ENCODE measurements at places on chromosomes 13 and 19. TPM values are rescaled to one million over a fixed set of nuclear protein-coding genes. Genes with fewer than 3 reads are reported as not detected.

- DNase-seq: no peak
Measured at GRCh38 chr13:87234981-87235380, 436.2 kb upstream of the SLITRK5 start.

DNA sequence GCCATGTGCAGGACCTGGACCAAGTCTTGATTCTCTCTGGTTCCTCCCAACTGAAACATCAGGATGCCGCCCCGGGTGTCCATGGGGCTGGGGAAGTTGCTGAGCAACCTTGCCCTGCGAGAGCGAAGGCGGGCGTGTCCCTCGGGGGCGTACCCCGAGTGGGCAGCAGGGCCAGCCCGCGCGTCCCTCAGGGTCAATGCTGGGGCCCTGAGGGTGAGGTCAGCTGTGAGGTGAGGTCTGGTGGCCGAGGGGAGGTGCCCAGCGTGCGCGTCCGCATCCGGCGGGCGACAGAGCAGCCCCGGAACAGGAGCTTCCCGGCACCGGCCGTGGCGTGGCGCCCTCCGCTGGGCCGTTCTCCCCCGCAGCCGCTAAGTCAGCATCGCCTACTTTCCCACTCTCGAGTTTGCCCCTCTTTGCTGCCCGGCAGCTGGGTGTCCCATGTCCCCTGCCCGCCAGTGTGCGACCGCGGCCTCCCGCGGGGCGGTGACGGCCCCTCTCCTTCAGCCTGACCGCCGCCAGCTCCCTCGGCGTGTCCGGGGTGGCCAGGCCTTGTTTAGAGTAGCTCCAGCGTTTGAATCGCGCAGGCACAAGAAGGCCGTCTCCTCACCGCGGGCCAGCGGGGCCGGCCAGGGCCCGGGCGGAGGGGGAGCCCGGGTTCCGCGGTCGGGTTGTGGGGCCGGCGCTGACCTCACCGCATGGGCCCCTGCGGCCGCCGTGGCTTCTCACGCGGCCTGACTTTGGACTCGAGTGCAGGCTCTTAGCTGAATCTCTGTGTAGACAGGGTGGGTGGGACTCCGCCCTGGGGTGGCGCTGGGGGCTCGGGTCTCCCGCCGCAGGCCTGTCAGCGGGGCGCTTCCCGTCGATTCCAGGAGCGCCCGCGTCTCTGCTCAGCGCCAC lies 33.0 kb downstream of the GJA3 start:
- DNase-seq: peak; percentile 4

- peak; percentile 39 for DNase-seq
Measured at GRCh38 chr19:53424968-53425597, 6.7 kb upstream of the ZNF761 start.

GRCh38 chr13:95552539-95553441 lies at the start of gene CLDN10:
Gene CLDN10, plus strand, starts transcription at chr13:95552720. Its CDS starts 34 bp downstream, at chr13:95552754.
- no peak for DNase-seq

DNA sequence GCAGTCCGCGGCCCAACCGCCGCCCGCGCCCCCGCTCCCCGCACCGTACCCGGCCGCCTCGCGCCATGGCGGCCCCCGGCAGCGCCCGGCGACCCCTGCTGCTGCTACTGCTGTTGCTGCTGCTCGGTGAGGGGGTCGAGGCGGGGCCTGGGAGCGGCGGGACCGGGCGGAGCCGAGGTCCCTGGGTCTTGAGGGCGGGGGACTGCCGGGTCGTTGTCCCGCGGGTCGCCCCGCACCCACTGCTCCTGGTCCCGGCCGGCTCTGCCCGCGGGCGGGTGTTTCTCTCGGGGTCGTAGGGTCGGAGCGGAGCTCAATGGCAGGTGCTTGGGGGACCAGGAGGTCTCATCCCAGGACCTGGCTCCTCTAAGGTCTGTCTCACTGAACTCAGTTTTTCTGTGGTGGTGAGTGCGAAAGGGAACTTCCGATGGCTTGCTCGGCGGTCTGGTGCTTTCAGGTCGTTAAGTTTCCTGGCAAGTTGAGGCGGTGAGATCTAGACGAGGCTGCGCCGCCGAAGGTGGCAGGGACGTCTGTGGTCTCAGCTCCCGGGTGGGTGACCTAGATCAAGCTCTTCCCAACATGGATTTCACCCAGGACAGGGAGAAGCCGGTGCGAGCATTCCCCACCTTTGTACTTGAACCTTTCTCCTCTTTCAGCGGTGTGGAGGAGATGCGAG lies 467 bp downstream of the LAMP1 start:
- DNase-seq: peak; percentile 37

GRCh38 chr13:73401769-73402168 lies 343.0 kb downstream of the KLF5 start:
- no peak for DNase-seq

- DNase-seq: no peak
Measured at GRCh38 chr13:51613535-51613934, 29.3 kb downstream of the WDFY2 start.

DNA sequence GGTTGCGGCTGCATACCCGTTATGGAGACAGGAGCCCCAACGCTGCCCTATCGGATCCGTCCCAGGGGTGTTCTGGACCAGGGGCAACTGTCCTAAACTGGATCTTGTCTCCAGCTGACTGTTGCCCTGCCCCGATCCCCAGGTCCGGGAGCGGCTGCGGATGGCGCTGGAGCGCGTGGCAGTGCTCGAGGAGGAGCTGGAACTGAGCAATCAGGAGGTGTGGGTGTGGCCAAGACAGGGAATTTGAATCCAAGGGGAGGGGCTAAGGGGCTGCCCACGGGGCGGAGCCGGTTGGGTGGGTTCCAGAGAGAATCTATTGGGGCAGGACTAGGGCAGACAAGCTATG lies 9.9 kb downstream of the PPFIA3 start:
- no peak for DNase-seq

DNA sequence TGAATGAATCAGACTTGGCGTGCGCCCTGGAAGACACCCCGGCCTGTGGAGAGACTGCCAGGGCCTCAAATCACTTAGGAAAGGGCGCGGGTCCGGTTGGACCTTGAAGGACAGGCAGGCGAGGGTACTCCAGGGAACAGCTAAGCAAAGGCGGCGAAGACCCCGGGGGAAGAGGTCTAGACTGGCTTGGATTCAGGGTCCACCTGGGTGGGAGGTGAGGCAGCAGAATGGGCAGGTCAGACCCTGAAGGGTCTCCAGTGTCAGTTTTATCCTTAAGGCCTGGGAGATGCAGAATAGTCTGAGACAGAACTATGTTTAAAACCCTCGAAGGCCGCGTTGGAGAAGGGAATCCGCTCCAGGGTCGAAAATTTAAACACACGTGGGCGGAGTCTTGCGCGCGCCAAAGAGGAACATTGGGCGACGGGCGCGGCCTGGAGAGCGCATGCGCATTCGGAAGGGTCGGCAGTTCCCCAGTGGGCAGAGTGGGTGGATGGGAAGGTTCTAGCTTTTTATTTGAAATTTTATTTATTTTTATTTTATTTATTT lies 567 bp upstream of the SMG9 start:
- DNase-seq: peak; percentile 74

GRCh38 chr19:50896591-50897190 lies 14.5 kb downstream of the KLK4 start:
- no peak for DNase-seq

DNA sequence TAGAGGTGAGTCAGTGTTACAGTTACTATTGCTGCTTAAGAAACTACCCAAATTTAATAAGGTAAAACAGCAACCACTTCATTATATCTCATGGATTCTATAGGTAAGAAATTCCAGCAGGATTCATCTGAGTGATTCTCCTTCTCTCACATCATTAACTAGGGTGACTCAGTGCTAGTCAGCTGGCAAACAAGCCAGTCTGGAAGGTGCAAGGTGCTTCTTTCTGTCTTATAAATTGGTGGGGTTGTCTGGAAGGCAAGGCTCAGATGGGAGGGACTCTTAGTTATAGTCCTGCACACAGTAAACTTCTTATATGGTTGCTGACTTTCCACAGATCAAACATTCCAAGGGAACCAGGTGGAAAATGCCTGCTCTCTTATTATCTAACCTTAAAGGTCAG lies 484.5 kb downstream of the GPC5 start:
- DNase-seq: no peak

DNA sequence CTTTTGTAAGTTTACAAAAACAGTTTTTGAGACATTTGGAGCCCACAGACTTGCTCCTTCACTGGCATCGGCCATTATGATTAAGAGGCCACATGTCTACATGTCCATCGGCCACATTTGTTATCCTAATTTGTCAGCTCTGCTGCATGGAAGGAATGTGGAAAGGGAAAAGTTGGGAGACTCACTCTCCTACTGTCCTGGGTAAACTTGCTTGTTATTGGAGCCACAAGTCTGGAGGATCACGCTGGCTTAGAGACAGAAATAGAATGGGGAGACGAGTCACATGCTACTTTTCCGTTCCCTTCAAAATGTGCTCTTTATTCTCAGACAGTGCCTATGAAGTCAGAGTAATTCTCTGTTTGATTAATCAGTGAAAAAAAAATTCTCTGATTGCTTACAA lies 741.2 kb upstream of the PCDH9 start:
- DNase-seq: no peak

- DNase-seq: no peak
Measured at GRCh38 chr13:34734932-34735331, 207.1 kb upstream of the NBEA start.

GRCh38 chr19:46206176-46206575 lies 23.4 kb upstream of the IGFL1 start:
- no peak for DNase-seq

GRCh38 chr19:17686592-17687024 lies 1.5 kb downstream of the UNC13A start:
- DNase-seq: no peak

DNA sequence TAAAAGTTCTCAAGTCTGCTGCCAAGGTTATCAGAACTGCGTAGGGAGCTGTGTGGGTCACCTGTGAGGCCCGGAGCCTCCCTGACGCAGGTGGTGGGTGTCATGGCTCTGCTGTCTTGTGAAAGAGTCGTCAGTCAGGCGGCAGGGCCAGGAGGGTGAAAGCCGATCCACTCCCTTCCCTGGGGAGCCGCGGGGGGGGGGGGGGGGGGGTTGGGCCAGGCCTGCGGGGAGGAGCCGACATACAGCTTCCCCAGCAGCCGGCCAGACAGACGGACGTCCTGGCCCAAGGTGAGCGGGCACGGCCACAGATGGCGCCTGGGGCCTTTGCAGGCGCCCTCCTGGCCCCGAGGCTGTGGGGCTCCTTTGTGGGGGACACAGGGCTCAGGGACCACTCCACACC lies 12.4 kb downstream of the SBNO2 start:
- DNase-seq: no peak

DNA sequence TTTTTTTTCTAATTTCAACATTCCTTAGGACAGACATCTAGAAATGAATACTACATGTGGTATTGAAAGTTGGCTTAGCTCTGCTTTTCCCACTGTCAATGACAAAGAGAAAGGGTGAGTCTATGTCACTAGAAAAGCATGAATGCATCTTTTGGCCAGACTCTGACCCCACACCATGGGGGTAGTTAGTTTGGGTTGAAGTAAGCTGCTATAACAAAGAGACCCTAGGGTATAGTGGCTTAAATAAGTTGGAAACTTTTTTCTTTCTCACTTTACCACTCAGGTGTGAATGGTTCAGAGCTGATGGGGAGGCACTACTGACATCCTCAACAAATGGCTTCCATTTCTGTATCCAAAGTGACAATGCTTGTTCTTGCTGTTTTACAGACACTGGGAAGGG lies 161.5 kb downstream of the DLEU7 start:
- no peak for DNase-seq

- no peak for DNase-seq
Measured at GRCh38 chr13:94305033-94305432, 174.4 kb downstream of the DCT start.

GRCh38 chr13:63345835-63346234 lies 1930.2 kb upstream of the PCDH20 start:
- DNase-seq: no peak

DNA sequence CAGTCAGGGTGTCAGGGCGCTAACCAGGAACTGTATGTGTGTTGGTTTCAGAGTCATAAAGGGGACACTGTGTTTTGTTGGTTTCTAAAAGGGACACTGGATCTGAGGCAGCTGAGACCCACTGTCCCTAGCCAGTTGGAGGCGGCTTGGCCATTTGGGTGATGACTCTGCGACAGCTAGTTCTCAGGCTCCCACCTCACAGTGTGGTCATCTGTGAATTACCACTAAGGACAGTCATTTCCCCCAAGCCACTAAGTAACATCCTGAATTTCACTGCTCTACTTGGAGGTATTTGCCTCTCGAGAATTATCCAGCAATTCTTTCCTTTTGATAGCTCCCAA lies 51.5 kb downstream of the EPS15L1 start:
- no peak for DNase-seq

DNA sequence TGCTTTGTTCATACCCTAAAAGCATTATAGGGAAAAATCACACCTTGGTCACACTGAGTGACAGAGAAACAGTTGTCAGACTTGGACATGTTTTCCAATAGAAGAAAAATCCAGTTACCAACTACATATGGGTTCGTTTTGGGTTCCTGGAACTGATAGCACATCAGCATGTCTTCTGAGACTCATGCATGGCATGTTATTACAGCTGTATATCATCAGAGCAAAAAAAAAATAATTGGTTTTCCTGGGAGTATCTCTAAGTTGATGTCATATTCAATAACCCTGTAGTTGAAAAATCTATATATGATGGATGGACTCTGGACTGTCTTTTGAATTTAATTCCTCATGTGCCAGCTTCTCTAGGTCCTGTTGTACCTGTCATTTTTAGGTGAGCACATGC lies 211.6 kb downstream of the DNAJC15 start:
- DNase-seq: no peak

- no peak for DNase-seq
Measured at GRCh38 chr13:29505511-29505910, 90.0 kb downstream of the SLC7A1 start.

- DNase-seq: no peak
Measured at GRCh38 chr13:28478127-28478526, 16.8 kb downstream of the FLT1 start.

DNA sequence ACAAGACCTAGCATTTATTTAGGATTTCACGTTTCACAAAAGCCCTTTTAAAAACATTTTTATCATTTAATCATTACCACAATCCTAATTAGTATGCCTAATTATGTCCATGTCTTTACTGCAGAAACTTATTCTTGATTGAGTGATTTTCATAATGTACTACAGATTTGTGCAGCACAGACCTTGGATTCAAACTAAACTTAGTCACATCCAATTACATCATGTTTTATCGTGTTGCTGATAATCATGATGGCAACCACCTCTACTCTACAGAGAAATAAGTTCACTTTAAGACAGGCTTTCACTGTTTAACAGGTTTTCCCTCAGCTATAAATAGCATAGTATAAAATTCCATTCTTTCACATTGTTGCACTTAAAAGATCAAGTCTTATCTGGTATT lies 240.9 kb upstream of the RFC3 start:
- no peak for DNase-seq

The ZNF880 gene
- polyA plus RNA-seq: 34.3 TPM

The SWSAP1 gene
- 5.6 TPM for polyA plus RNA-seq

The NTF4 gene
- polyA plus RNA-seq: not detected

The NLRP5 gene
- not detected for polyA plus RNA-seq

The FXYD7 gene
- polyA plus RNA-seq: 4.4 TPM

The CNFN gene
- not detected for polyA plus RNA-seq

Data from CD4-positive, CD25-positive, alpha-beta regulatory T cell (primary cell).